CD4-positive, alpha-beta T cell treated with Interleukin-17A for 4 hours (primary cell): ENCODE measurements at places on chromosomes 12 and 14.

DNA sequence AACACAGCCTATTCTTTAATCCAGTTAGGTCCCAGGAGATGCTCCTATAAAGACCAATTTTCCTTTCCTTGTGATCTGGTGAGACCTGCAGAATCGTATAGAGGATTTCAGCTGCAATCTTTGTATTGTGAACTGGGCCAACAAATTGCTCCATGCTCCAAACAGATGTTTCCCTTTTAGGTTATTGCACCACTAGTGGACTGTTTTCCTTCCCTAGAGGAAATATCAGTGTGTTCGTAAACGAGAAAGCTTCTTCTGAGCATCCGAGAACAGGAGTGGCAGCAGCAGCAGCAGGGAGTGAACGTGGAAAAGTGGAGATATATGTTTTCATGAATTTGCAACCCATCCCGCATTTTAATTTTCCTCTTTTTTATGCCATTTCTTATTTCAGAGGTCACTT is 344.1 kb upstream of the PDE3A start:
- no peak for DNase-seq

DNA sequence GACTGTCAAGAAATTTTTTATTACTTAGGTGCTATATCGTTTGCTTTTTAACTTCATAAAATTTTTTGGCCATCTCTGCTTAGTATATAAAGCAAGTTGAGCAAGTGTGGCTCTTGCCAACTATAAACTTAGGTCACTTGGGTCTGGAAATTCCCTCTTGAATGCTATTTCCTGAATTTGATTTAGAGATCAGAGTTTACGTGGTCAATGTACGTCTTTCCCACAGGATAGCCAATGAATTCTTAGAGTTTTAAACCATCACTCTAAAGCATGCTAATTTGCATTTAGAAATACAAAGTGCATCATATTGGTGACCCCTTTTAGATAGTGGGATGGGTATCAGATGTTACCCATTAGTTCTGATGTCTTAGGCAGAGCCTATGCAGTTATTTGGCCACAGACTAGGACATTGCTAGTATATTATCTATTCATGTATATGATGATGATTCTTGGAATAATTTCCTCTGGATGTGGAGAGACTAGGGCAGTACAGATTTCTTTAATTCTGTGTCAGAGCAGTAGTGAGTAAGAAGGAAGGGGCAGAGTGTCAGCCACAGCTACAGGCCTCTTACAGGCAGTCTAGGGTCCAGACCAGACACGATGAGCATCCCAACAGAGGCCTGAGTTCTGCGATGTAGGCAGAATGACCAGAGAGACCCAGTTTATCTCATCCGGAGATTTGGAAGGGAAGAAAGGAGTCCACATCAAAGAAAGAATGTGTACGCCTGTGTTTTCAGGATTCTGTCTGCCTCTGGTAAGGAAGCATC is 30.3 kb downstream of the SCN8A start:
- no peak for DNase-seq

DNA sequence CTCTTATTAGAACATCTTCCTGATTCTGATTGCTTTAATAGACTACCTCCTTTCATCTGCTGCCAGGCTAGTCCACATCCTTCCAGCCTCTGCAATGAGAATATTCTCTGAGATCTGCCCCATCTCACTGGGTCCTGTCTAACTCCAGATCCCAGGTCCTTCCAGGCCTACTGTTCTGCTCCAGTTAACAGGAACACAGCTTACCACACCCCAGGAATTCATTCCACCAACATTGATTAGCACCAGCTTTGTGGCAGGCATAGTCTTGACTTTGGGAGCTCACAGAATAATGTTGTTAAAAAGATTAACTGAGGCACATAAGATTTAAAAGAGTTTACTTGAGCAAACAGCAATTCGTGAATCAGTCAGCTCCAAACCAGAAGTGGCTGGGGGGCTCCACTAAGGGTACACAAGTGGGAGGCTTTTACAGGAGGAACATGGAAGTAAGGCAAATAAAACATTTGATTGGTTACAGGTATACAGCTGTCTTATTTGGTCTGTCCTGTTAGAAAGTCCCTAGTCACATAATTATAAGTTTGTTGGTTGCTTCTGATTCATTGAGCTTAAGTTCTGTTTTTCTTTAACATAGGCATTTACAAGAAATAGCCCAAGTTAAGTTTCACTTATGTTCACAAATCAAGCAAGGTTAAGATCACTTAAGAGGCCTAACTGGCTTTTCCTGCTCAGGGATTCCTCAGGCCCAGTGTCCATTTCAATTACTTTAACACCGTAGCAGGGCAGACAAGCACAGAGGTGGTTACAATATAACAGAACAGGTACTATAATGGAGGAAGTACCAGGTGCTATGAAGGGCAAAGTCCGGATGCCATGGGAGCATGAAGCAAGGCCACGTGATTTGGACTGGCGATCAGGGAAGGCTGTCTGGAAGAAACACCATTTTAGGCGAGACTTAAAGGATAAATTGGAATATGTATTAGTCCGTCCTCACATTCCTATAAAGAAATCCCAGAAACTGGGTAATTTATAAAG is 12.2 kb upstream of the MYH7 start:
- no peak for DNase-seq

DNA sequence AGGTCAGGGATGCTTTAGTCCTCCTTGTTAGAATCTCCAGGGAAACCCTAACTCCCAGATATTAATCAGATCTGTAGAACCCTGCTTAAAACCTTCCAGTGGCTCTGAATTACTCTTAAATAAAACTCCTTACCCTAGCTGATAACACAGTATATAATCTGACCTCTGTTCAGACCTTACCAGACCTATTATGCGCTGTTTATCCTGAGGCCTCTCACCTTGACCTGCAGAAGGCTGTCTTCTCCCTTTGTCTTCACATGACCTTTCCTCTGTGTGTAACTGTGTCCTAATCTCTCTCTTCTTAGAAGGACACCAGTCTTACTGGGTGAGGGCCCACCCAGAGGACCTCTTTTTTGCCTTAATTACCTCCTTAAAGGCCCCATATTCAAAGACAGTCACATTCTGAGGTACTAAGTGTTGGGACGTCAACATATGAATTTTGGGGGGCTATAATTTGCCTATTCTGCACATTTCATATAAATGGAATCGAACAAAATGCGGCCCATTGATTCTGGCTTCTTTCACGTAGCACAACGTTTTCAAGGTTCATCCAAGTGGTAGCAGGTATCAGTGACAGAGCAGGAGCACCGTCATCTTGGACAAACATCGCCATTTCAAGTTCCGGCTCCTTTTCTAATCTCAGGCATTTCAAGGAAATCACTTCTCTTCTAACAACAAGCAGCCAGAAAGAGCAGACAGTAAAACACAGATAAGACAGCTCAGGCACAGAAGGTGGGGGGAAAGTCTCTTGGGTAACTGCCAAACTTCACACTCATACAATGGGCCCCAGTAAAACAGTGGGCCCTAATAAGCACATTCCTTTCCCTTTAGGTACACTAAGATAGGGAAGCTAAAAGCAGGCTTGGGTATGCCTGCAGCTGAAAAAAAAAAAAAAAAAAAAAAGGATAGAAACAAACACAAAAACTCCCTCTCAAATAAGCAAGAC is 200.2 kb upstream of the NUDT4 start:
- no peak for DNase-seq

- no peak for DNase-seq
These were observed 148.8 kb downstream of the ZFP36L1 start for GRCh38 chr14:68644101-68644500.

GRCh38 chr12:27627123-27627852 is 69.0 kb upstream of the REP15 start:
- no peak for DNase-seq

DNA sequence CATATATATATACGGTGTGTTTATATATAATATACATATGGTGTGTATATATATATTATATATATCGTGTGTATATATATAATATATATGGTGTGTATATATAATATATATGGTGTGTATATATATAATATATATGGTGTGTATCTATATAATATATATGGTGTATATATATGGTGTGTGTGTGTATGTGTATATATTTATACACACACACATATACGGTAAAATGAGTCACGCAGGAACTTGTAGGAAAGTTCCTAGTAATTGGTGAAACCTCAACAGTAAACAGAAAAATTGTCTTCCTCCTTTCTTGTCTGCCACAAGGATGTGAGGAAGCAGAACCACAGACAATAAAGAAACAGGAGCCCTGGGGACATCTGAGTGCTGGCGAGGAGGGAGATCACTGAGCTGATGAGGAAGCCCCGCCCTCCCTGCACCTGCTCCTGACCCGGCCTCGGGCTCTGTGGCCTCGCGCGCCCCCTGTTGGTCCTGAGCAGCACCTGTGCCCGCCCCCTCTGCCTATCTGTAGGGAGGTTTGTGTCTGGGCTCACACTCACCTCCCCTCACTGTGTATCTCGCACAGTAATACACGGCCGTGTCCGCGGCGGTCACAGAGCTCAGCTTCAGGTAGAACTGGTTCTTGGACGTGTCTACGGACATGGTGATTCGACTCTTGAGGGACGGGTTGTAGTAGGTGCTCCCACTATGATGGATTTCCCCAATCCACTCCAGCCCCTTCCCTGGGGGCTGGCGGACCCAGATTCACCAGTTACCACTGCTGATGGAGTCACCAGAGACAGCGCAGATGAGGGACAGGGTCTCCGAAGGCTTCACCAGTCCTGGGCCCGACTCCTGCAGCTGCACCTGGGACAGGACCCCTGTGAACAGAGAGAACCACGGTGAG is 1079.4 kb downstream of the TMEM121 start:
- peak; percentile 84 for DNase-seq

DNA sequence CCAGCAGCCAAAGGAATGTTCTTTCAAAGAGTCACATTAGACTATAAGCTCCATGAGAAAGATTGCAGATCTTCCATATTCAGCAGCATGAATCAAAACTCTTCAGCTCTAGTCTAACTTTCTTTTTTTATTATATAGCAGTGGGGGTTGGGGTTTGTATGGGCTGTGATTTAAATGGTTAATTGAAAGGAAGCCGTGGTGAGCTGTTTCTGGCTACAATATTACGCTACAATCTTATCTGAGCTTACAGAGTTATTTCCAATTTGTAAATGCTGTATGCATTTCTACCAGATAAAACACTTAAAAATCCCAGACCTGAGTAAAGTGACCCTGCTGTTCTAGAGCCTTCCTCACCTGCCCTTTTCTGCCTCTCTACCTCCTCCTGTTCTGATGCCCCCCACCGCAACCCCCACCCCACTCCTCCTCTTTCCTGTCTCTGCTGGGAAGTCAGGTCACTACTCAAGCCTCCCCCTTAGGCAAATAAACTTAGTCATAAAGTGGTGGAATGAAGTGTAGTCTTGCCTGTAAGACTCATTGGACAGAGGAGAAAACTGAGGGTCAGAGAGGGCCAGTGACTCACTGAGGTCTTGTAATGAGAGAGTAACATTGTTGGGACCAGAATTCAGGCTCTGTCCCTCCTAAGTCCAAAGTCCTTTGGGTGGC is 1089.5 kb downstream of the BCL11B start:
- DNase-seq: peak; percentile 55

- no peak for DNase-seq
These were observed 127.6 kb upstream of the TMCC3 start for GRCh38 chr12:94777936-94778335.

GRCh38 chr14:96515731-96516130 is 13.5 kb downstream of the PAPOLA start:
- no peak for DNase-seq

DNA sequence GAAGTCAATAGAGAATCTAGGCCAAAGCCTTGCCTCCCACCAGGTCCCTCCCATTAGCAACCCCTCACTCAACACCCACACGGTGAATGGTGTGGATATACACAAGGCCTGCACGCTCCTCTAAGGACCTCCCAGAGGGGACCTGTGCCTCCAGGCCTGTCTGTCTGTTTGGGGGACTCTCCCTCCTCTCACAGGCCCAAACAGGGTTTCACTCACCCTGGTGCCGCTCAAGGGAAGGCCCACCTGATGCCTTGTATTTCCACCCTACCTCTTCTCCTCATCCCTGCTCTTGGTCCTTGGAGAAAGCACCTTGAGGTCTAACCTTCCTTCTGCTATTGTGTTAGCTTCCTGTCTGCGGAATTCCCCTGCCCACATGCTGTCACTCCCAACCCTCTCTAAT is 4.4 kb downstream of the SDR9C7 start:
- DNase-seq: no peak

DNA sequence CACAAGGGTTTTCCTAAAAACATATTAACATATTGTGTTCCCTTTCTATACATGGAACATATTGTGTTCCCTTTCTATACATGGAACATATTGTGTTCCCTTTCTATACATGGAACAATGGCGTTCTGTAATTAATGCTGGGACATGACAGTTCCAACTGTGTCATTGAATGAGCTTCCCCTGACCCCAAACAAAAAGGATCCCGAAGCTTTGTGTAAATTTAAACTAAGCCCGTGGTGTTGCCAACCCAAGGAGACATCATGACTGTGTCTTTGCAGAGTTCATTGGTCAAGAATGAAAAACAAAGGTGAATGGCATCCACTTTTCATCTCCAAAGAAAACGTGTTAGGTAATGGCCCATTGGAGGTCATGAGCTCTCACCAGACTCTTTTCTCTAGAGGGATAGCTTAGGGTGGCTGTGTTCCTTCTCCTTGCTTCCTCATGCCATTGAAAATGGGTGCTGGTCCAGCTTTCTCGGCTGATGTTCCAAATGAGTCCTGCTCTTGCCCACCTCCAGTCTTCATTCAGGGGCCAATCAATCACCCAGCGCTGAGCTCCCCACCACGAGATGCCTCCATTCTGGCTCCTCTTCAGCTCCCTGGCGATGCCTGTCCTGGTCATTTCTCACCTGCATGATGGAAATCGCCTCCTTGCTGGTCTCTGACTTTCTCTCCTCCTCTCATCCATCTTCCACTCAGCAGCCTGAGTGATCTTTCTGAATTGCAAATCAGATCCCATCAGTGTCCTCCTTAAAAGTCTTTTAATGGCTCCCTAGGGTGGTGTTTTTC is 156.1 kb downstream of the VRK1 start:
- DNase-seq: no peak

GRCh38 chr14:75983019-75983358 is 1.2 kb upstream of the TGFB3 start:
- no peak for DNase-seq

GRCh38 chr14:57297852-57298251 is 29.1 kb downstream of the AP5M1 start:
- no peak for DNase-seq

DNA sequence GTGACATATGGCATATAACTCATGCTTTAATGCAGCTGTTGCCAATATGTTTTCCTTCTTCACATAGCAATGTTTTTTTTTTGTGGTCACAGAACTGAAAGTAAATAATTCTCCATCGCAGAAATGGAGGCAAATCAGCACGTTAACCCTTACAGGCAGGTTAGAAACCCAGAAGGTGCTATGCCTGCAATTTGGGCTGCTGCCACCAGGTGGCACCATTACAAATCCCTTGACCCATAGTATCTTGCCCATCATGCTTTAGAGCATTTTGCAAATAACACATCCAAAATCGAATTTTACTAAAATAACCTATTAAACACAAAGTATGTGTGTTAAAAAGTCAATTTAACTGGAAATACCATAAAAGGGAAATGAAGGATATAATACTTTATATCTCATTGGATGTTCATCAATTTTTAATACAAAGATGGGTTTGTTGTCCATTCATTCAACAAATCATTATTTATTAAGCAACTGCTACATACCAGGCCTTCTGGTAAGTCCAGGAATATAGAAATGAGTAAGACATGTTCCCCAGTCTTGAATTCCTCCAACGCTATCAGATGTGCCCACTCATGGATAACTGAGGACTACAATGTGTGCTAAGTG is 340.1 kb downstream of the GLT1D1 start:
- no peak for DNase-seq
